ENCODE measurements at places on chromosomes 12 and 14.

- DNase-seq: no peak
Measured at GRCh38 chr12:6278439-6279255, 31.8 kb upstream of the PLEKHG6 start.

DNA sequence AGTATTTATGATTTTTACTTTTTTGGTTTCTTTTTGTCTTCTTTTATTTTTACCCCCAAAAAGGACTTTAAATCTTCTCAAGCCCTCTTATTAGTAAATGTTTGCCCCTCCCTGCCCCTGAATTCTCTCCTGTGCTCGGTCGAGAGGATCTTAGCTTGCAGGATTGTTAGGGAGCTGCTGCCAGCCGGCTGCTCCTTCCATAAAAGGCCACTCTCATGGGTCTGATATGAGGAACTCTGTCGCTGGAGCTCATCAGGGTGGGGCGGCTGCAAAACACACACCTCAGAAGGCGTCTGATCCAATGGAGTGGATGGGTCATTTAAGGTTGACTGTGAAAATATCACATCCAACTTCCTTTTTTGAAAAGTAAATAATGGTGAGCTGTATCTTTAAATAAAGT, 8.5 kb downstream of the LTBR start:
- DNase-seq: no peak

GRCh38 chr12:67441736-67442346, 172.7 kb downstream of the CAND1 start:
- peak; percentile 17 for DNase-seq

- no peak for DNase-seq
Measured at GRCh38 chr12:91922674-91923073, 223.0 kb downstream of the BTG1 start.

DNA sequence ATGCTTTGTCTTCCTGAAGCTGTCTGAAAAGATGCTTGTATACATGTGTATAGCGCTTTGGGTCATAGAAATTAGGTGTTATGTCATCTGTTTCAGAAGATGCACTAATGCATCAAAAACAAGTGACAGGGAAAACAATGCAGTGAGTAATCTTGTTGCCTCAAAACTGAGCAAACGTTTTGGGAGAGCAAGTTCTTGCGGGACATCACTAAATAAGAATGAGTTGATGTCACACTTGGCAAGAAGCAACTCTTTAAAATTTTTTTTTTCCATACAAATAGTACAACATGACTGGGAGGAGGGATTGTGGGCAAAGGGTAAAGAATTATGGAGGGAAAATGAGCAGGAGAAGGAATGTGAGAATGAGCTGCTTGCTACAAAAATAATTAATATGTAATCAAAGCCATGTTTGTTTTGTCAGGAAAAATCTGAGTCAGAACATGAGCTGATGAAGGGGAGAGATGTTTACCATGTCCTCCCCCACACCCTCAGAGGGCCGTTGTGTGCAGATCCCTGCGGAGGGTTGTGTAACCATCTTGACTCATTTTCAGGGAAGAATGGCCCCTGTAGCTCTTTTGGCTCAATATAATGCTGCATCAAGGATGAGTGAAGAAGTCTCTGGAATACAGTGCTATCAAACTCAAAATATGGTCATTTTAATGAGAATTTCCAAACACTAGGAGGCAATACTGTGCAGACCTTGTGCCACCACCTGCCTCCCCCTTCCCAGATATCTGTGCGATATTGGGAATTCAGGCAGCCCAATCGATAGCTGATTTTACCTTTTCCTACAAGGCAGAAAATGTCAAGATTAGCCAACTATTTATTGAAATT, 41.4 kb downstream of the BORCS5 start:
- no peak for DNase-seq

GRCh38 chr14:103296987-103297386, 37.0 kb upstream of the EIF5 start:
- no peak for DNase-seq

- DNase-seq: no peak
Measured at GRCh38 chr14:89384636-89385035, 32.4 kb downstream of the FOXN3 start.

DNA sequence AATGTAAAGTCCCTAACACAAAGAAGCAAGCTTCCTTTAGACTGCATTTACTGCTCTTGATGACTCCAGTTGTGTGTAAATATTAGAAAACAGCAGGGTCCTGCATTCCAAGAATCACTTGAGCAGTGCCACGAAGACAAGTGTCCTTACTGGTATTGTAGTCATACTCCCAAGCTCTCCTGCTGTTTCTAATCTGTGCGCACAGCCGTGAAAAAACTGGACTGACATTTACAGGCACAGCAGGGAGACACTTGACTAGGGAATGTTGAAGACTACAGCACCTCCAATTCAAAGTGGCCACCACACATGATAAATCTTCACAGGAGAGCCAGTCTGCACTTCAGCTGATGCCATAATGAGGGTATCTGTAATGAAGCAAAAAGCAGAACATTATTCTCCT, 91.4 kb downstream of the VRK1 start:
- no peak for DNase-seq

GRCh38 chr12:42758806-42759205, 169.3 kb upstream of the PRICKLE1 start:
- no peak for DNase-seq

GRCh38 chr12:104649217-104649824, 192.6 kb downstream of the CHST11 start:
- DNase-seq: no peak

DNA sequence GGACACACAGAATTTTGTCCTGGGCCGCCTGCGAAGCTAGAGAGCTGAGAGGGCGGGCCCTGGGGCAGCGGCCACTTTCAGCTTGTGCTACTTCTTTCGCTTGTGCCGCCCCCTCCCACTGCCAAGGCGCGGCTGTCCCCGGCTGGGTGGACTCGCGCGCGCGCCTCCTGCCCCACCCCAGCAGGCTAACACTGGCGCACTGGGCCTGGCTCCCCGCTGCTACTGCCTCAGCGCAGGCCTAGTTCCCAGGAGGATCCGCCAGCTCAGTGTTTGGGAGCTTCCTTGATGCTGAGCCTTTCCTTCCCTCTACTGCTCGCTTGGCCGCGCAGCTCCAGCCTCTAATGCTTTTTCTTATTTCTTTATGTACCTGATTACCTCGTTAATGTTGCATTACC, 27.4 kb upstream of the METAP2 start:
- no peak for DNase-seq

DNA sequence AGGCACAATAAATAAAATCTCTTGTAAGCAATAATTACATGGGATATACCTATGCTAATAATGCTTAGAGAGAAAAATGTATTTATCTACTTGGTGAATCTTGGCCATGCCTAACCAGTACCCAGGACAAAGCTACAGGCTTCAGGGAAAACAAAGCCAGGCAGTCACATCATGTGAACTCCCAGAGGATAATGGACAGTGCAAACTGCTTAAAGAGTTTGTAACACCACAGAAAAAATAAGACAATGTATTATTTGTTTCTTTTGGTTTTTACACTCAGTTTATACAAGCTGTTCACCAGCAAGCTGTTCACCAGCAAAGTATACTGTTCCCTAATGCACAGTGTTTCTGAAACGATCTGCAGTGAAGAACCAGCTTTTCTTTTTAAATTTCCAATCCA, 38.0 kb downstream of the DICER1 start:
- DNase-seq: no peak

All from cerebellar nuclear complex (tissue), 1 donor.